Mesothelial cell of epicardium (in vitro differentiated cells): ENCODE measurements at places on chromosomes 3 and 15. TPM values are rescaled to one million over a fixed set of nuclear protein-coding genes. Genes with fewer than 3 reads are reported as not detected.

- H3K27me3 ChIP-seq, result peaks cover 19% of the 10 kb centered on the region
- DNase-seq, result no peak
- H3K4me3 ChIP-seq, result no peak overlapping the region
- H3K36me3 ChIP-seq, result peaks cover 3% of the 10 kb centered on the region
- H3K27ac ChIP-seq, result no peak overlapping the region
- H3K4me1 ChIP-seq, result no peaks in the 10 kb centered on the region
Measured at GRCh38 chr15:69685512-69686452, 233.2 kb downstream of the RPLP1 start.

GRCh38 chr3:133453383-133453782 lies 53.5 kb downstream of the BFSP2 start:
- H3K4me3 ChIP-seq, result no peak overlapping the region
- no peak for DNase-seq
- no peaks in the 10 kb centered on the region for H3K27me3 ChIP-seq
- H3K27ac ChIP-seq, result no peak overlapping the region
- no peaks in the 10 kb centered on the region for H3K36me3 ChIP-seq

- H3K4me1 ChIP-seq, result peaks cover 9% of the 10 kb centered on the region
- no peaks in the 10 kb centered on the region for H3K27me3 ChIP-seq
- no peak for DNase-seq
- H3K36me3 ChIP-seq, result no peaks in the 10 kb centered on the region
- no peak overlapping the region for H3K27ac ChIP-seq
Measured at GRCh38 chr3:12953201-12953995, 112.0 kb upstream of the RPL32 start.

GRCh38 chr3:170205302-170205701 lies 16.9 kb upstream of the PRKCI start:
- DNase-seq, result no peak
- H3K27me3 ChIP-seq, result no peaks in the 10 kb centered on the region
- no peak overlapping the region for H3K4me3 ChIP-seq
- H3K36me3 ChIP-seq, result no peaks in the 10 kb centered on the region

DNA sequence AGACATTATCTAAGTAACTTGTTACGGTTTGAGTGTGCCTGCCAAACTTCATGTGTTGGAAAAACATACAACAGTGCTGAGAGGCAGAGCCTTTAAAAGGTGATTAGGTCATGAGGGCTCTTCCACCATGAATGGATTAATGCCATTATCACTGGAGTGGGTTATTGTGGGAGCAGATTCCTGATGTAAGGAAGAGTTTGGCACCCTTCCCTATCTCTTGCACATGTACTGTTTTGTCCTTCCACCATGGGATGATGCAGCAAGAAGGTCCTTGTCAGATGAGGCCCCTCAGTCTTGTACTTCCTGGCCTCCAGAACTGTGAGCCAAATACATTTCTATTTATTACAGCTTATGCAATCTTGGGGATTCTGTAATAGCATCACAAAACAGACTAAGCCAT lies 413.9 kb downstream of the EPHA3 start:
- no peak overlapping the region for H3K4me3 ChIP-seq
- H3K36me3 ChIP-seq, result no peaks in the 10 kb centered on the region
- no peak overlapping the region for H3K27ac ChIP-seq
- no peak for DNase-seq

- H3K4me1 ChIP-seq, result no peaks in the 10 kb centered on the region
- no peak for DNase-seq
- no peak overlapping the region for H3K4me3 ChIP-seq
Measured at GRCh38 chr3:58874248-58874741, 175.5 kb downstream of the CFAP20DC start.

DNA sequence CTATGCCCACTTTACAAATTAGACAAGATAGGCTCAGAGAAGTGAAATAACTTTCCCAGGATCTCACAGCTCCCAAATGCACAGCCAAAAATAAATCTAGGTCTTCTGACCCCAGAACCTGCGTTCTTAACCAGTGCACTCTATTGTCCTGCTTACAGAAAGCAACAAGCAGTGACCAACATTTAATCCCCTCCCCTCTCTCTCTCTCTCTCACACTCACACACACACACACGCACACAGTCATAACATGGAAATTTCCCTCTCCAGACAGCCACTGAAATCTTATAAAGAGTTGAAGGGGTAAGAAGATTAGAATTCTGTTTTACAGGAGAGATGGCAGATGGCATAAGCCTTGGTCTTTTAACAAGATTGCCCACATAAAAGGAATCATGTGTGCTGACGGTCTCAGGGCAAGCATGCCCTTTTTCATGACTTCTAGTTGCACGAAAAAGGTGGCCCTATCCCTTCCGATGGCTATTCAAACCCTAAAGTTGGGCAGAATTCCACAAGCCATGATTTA lies 29.4 kb downstream of the EOGT start:
- H3K27me3 ChIP-seq, result no peaks in the 10 kb centered on the region
- no peak for DNase-seq
- H3K27ac ChIP-seq, result no peak overlapping the region
- H3K4me1 ChIP-seq, result no peaks in the 10 kb centered on the region

GRCh38 chr3:150965436-150965835 lies 7.1 kb downstream of the CLRN1 start:
- H3K27me3 ChIP-seq, result peaks cover 2% of the 10 kb centered on the region
- H3K36me3 ChIP-seq, result no peaks in the 10 kb centered on the region
- peaks cover 18% of the 10 kb centered on the region for H3K4me1 ChIP-seq
- no peak overlapping the region for H3K4me3 ChIP-seq

GRCh38 chr15:90520365-90520764 lies 9.4 kb upstream of the CRTC3 start:
- no peaks in the 10 kb centered on the region for H3K4me1 ChIP-seq
- H3K36me3 ChIP-seq, result no peaks in the 10 kb centered on the region
- no peak for DNase-seq
- H3K27me3 ChIP-seq, result no peaks in the 10 kb centered on the region
- no peak overlapping the region for H3K4me3 ChIP-seq

- H3K36me3 ChIP-seq, result no peaks in the 10 kb centered on the region
- peak overlapping the region; percentile 90 for H3K27ac ChIP-seq
- peak overlapping the region; percentile 90 for H3K4me3 ChIP-seq
- peaks cover 5% of the 10 kb centered on the region for H3K27me3 ChIP-seq
- no peak for DNase-seq
Measured at GRCh38 chr15:78810362-78811123, 721 bp downstream of the ADAMTS7 start.

The FBN1 gene
- 60.3 to 67.9 TPM (median 62.6 TPM) in 3 replicates for total RNA-seq
